ENCODE measurements at places on chromosomes 2 and 18. TPM values are rescaled to one million over a fixed set of nuclear protein-coding genes. Genes with fewer than 3 reads are reported as not detected.

The ZNF804A gene
- total RNA-seq = not detected

The FIGLA gene
- total RNA-seq = not detected

The REEP1 gene
- total RNA-seq = 0.17 TPM

GRCh38 chr2:119290859-119291587 lies 67.4 kb downstream of the STEAP3 start:
- DNase-seq = no peak

Data from activated CD4-positive, alpha-beta T cell treated with anti-CD3 and anti-CD28 coated beads, Interleukin-2, amount 10 ng/mL, durations not matched to agents 7 days and 5 days (primary cell).